ENCODE measurements at places on chromosomes 12 and 14.
A peak's percentile ranks its signal among the peaks of the same experiment; 100 is the strongest.

DNA sequence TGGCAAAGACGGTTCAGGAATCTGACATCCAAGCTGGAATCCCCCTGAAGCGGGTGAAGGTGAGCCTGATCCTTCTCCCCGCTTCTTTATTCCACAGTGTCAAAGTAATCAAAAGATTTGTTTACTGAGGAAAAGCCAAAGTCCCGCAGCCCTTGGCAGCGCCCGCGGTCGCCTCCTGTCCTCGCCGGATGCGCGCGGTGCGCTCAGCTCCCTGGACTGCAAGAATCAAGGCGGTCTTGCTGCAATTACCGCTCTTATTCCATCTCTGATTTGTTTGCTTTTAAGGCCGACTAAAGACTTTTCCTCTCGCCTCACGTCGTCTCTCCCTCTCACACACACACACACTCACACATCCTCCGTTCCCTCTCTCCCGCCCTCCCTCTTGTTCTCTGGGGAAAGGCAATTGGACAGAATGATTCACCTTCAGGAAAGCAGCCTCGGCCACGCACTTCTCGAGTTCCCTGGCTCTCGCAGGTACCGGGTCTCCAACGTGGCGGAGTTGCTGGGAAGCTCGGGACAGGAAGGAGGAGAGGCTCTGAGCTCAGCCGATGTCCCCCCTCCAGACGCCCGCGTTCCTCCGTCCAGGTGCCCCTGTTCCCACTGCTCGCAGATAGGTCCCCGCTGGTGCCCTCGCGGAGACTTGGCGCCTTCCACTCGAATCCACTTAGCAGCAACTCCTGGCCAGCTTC is 68.6 kb upstream of the USP15 start:
- peak; percentile 8 for DNase-seq

- no peak for DNase-seq
Measured at GRCh38 chr14:62189698-62190097, 427.5 kb downstream of the SNAPC1 start.

- DNase-seq, result no peak
Measured at GRCh38 chr12:5081016-5081415, 37.3 kb downstream of the KCNA5 start.

- DNase-seq, result no peak
Measured at GRCh38 chr12:230925-231671, 17.1 kb upstream of the SLC6A12 start.

DNA sequence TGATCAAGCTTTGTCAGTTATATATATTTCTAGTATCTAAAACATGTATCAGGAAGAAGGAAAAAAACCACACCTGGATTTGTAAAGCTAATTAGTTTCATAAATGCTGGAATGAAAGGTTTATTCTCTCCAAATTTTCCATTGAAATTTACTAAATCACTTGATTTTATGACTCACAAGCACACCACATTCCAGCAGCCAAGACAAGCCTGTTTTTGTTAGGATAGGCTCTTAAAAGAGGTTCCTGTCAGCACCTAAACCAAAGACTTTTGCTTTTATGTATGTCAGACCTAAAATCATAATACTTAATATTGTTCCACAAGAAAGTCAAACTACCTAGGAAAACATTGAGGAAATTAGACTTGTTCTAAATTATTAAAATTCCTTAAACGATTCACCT is 85.3 kb upstream of the PAWR start:
- DNase-seq, result no peak

Data from activated CD4-positive, alpha-beta T cell treated with anti-CD3 and anti-CD28 coated beads, Interleukin-2, amount 50 U/mL, for 16 hours (primary cell).